ENCODE measurements at places on chromosomes 13 and 19.

DNA sequence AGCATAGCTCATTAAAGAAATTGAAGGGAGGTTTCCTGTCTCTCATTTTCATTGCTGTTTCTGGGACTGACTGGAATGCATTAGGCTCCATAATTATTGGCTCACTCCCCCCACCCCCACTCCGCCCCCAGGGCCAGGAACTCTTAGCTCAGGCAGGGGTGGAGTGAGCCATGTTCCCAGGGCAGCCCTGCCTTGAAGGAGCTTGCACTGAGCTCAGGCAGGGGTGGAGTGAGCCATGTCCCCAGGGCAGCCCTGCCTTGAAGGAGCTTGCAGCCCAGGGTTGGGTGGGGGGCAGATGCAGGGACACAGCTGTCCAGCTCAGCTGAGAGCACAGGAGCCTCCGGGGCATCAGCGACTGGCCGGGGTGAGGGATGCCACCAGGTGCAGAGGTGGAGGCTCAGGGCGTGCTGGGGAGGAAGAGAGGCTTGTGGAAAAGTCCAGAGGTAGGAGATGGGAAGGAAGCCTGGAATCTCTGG lies 39.1 kb upstream of the TFDP1 start:
- DNase-seq, result no peak

DNA sequence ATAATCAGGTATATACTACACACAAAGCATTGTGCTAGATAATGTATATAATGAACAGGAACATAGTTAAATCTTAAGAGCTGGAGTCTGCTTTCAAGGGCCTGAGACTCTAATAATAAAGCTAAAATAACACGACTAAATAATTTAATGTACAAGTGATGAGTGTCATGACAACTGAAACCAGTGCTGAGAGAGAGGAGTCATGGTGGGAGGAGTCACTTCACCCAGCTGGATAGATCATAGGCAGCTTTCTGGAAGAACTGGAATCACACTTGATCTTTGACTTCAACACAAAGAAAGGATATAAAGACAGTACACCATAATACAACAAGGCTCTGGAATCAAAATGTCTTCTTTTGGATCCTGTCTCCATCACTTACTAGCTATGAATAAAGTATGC lies 7.1 kb downstream of the RBM26 start:
- no peak for DNase-seq

GRCh38 chr19:7293762-7294557 lies at the start of gene INSR:
Gene INSR, minus strand, starts transcription at chr19:7294414. Its CDS starts 523 bp downstream, at chr19:7293891.
- peak; percentile 29 for DNase-seq

DNA sequence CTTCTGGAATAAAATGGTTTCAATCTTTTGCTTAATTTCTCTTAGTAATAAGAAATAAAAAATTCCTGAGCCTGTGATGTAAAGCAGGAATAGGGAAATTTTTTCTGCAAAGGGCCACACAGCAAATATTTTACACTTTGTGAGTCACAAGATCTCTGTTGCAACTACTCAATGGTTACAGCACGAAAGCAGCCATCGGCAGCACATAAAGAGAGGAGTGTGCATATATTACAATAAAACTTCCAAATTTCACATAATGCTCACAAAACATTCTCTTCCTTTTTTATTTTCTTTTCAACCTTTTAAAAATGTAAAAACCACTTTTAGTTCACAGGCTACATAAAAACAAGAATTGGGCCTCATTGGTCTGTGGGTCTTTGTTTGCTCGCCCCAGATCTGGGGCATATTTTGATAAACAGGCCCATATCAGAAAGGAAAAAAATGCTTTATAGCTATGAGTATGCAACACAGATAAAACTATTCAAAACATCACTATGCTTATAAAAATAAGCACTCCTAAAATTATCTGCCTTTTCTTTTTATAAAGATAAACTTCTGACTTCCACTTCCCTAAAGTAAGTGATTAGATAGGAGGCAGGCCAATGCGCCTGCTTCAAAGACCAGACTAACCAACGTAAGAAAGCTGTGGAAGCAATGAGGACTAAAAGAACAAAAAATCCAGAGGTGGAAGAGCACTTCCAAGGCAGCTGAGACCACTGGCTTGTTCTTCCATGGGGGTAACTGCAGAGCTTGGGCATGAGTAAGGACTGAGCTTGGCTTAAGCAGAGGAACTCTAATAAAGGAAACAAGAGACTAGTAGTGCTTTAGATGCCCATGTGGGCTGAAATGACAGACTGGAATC lies 26.5 kb downstream of the MYCBP2 start:
- no peak for DNase-seq

DNA sequence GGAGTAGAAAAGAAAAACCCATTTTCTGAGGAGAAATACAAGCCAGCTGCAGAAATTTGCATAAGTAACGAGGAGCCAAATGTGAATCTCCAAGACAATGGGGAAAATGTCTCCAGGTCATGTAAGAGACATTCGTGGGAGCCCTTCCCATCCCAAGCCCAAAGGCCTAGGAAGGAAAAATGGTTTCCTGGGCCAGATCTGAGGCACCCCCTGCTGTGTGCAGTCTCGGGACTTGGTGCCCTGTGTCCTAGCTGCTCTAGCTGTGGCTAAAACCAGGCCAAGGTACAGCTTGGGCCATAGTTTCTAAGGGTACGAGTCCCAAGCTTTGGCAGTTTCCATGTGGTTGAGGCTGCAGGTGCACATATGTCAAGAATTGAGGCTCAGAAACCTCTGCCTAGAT lies 444.9 kb downstream of the PCDH20 start:
- DNase-seq, result no peak

DNA sequence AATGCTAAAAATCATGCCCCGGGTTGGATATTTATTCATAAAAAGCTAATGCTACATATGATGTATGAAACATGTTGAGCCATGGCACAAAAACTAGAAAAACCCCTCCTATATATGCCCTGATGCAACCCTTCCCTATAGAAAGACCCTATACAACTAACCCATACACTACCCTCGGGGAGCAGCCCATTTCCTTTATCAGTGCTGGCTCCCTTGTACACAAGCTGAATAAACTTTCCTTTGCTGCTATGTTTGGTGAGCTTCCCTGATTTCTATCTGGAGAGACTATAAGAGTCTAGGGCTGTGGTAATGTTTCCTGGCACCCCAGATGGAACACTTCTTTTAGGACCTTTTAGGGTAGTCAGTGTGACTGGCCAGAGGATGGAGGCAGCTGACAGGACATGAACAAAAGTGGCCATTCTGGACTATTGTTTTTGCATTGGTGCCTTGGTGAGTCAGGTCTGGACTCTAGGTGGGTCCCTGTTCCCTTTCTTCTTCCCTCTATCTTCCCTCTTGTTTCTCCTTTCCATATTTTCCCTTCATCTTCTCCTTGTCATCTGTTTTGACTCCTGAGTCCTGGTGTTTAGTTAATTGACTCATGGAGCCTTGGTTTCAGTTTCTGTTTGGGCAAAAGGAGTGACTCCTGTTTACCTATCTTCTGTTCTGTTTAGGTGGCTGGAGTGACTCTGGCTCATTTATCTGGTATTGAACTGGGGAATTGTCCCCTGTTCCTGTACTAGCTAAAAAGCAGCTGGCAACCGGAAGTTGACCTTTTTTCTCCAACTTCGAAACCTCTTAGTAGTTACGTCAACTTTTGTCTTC lies 1321.8 kb upstream of the PCDH9 start:
- no peak for DNase-seq

- DNase-seq, result no peak
Observed at GRCh38 chr13:53241891-53242348, 213.3 kb downstream of the OLFM4 start.

DNA sequence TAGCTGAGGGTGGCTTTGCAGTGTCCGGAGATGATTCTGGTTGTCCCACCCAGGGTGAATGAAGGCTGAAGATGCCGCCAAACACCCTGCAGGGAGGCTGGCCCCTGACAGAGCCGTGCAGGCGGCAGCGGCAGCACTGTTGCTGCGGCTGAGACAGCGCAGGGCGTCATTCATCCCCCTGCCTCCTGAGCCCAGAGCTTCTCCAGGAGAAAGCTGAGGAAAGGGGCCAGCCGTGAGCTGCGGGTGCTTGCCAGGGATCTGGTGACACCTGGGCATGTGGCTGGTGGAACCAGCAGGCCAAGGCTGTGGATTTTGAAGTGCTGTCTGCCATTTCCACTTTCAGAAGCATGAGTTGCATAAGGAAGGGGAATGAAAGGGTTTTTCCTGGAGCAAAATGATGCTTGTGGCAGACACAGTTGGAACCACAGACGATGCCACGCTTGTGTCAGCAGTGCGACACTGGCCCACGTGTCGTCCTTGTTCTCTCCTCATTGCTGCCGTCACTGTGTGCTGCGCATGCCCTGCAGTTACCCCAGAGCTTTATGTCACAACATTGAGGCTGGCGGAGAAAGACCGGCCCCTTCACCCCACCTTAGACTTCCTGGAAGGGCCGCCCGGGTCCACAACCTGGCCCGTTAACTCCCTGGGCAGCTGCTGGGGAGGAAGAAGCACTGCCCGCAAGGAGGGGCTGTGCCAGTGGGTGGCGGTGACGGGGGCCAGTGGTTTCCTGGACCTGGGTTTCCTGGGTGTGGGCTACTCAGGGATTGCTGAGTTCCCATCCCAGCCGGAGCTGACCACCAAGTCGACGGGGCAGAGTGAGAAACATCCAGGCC lies 22.7 kb downstream of the TFDP1 start:
- DNase-seq, result no peak

GRCh38 chr19:14346279-14346678 lies 35.0 kb upstream of the ADGRE5 start:
- DNase-seq, result no peak

DNA sequence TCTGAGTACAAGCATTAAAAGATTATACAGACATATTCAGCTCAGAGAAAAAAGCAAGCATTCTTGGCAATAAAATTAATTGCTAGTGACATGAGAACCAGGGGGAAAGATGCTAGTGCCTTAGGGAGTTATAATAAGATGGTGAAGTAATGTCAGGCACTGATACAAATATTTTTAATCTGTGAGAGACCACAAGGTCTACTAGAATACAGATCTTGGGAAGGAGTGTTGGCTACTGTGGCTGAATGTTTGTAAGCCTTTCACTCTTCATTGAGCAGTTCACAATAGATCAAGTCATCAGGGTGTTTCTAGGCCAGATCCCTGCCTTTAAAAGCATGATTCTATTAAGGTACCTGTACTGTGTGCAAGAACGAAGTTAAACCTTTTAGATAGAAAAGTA lies 16.4 kb downstream of the FREM2 start:
- no peak for DNase-seq

DNA sequence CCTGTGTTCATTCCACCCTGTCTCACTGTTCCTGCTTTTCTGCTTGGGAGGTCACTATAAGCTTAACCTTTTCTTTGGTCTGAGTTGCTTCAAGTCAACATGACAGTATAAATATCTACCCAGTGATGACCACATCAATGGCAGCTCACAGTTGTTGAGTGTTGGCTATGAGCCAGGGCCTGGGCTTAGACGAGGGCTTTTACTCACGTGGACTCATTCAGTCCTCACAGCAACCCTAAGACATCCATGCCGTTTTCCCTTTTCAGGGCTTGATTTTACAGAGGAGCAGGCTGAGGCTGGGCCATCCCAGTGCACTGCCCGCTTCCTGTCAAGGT lies 10.2 kb upstream of the CCDC97 start:
- DNase-seq, result no peak

DNA sequence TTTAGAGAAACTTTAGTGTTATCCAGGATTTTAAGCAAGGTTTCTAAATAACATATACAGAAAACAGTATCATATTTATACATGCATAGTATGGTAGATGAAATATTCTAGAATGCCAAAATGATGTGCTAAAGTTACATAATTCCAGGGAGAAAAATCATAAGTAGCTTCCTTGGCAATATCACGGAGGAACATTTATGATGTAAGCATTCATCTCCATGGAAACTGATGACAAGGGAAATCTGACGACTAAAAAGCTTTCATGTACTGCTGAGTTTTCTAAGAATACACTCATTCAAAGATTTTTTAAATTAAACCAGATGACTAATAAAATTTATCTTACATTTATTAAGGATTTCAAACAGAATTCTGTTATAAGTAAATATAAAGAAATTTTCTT lies 4.7 kb downstream of the TEX30 start:
- no peak for DNase-seq

GRCh38 chr13:32468502-32469142 lies 40.7 kb upstream of the N4BP2L1 start:
- DNase-seq, result no peak

DNA sequence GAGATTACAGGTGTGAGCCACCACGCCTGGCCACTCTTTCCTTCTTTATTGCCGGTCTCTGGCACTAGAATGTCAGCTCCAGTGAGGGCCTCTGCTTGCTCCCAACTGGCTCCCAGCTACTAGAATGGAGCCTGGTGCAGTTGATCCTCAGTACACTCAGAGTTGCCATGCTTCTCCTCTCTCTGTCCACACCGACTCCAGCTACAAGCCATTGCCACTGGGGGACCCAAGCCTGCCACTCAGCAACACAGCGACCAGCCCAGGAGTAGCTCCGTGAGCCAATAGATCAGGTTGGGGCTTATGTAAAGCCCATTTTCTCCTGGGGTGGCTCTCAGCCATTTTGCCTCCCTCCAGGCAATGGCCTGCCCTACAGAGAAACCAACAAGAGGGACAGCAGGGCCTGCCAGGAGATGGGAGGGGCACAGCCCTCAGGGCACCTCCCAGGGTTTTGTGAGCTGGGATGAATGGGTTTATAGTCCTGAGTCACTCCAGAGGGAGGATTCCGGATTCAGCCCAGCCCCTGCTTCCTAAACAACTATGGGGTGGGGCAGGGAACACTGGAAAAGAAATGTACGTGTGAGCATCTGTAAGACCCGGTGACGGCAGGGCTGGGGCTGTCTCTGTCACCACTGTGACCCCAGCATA lies 36.5 kb downstream of the OPA3 start:
- DNase-seq, result no peak

DNA sequence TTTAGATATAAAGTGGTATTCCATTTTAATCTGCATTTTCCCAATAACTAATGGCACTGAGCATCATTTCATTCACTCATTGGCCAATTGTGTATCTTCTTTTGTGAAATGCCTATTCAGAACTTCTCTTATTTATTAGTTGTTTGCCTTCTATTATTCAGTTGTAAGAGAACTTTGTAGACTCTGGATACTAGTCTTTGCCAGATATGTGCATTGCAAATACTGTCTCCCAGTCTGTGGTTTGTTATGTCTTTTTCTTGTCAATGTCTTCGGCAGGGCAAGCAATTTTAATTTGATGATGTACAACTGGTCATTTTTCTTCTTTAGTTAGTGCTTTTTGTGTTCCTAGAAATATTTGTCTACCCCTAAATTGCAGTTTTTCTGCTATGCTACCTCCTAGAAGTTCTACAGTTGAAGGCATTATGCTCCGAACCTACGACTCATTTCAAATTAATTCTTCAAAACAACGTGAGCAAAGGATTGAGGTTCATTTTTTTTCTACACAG lies 115.9 kb downstream of the TSHZ3 start:
- no peak for DNase-seq

DNA sequence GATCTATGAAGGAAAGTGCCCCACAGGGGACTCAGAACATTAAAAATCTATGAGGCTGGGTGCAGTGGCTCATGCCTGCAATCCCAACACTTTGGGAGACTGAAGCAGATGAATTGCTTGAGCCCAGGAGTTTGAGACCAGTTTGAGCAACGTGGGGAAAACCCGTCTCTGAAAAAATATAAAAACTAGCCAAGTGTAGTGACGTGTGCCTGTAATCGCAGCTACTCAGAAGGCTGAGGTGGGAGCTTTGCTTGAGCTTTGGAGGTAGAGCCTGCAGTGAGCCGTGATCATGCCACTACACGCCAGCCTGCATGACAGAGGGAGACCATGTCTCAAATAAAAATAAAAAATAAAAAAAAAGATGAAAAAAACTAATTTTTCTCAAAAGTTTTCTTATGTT lies 1070.6 kb downstream of the PCDH9 start:
- DNase-seq, result no peak

- no peak for DNase-seq
Observed at GRCh38 chr19:18001777-18002345, 6.1 kb upstream of the ARRDC2 start.

GRCh38 chr13:45926741-45927140 lies 75.2 kb upstream of the SIAH3 start:
- no peak for DNase-seq

All from activated T-helper 1 cell treated with anti-CD3 and anti-CD28 coated beads, Interleukin-2, amount 50 U/mL, for 16 hours (primary cell).